SHP77 (cell line): ENCODE measurements at places on chromosomes 16 and 17.
A peak's percentile ranks its signal among the peaks of the same experiment; 100 is the strongest.

DNA sequence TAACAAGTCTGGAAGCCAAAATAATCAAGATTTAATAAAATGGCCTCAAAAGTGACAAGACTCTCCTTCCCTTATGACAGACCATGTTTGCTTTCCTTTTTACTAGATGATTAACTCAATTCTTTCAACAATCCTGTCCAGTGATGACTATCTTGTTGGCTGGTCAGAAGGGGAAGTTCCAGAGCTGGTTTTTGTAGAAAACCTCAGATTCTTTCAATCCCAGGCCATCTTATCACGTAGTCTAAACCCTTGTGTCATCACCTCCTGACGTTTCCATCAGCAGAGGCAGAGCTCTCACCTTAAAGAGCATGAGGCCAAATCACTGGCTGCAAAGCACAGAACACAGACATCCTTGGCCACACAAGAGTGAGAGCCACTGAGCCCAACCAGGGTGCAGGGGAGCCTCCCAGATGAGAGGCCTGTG, 125.3 kb downstream of the ANKRD11 start:
- DNase-seq, result no peak

GRCh38 chr16:87464691-87465300, 28.0 kb downstream of the ZCCHC14 start:
- no peak for DNase-seq

GRCh38 chr17:59804901-59805465, 87.8 kb downstream of the TUBD1 start:
- DNase-seq, result peak; percentile 63

DNA sequence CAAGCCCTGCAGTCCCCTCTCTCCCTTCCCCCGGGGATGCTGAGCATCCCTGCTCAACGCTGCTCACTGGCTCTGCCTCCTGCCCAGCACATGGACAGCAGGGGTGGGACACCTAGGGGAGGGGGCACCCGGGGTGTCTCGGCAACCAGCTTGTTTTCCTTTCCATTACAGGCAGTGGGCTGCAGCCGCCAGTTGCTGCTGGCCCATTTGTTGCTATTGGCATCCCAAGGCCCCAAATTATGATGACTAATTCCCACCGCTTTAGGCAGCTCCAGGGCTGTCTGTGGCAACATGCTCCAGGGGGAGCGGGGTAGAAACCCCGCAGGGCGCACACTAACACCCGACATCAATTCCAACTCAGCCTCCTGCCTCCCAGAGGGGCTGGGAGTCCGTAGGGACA, 4.9 kb downstream of the SDK2 start:
- DNase-seq, result no peak

DNA sequence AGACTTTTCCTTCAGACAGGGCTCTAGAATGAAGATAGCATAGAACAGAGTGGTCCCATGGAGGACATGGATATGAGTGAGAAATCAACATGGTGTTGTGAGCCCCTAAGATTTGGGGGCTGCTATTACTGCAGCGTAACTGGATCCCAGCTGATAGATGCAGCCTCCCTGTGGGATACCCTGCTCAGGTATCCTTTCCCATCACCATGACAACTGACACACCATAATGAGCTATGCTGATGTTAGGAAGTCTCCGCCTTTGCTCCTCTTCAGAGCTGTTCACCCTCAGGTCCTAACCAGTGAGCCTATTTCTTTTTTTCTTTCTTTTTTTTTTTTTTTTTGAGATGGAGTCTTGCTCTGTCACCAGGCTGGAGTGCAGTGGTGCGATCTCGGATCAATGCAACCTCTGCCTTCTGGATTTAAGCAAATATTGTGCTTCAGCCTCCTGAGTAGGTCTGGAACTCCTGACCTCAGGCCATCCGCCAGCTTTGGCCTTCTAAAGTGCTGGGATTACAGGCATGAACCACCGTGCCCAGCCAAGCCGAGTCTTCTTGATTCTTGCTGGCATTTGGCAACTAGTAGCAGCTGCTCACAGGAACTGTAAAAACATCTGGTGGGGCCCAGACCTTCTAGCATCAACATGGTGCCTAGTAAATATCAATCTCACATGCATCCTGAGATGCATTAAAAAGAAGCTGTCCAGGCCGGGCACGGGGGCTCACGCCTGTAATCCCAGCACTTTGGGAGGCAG, 17.1 kb downstream of the STX4 start:
- no peak for DNase-seq

- DNase-seq, result peak; percentile 70
Observed at GRCh38 chr17:22266231-22266630, 573.9 kb downstream of the KCNJ18 start.

- no peak for DNase-seq
Observed at GRCh38 chr16:56635441-56635967, 3.0 kb upstream of the MT1A start.

- DNase-seq, result no peak
Observed at GRCh38 chr16:82891918-82892317, 265.1 kb downstream of the CDH13 start.

- no peak for DNase-seq
Observed at GRCh38 chr16:54944002-54944401, 13.3 kb downstream of the IRX5 start.

GRCh38 chr17:79930877-79931816, 91.9 kb upstream of the CBX4 start:
- DNase-seq, result no peak

DNA sequence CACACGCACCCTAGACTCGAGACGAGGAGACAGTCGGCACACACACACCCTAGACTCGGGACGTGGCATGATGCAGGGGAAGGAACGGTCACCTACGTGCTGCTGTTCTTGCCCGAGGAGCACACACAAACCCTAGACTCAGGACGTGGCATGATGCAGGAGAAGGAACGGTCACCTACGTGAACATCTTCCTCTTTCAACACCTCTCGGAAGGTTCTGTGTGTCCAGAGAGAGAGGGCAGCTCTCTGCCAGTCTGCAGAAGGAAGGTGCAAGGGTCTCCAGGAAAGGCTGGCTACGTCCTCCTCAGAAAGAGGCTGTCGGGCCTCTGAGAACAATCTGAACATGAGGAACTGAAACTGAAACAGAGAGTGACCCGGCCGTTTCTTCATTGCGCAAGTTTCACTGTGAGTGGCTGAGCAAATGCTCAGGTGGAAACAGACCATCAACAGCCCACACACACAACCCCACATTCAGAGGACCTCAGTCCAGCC, 43.4 kb downstream of the ZNF276 start:
- no peak for DNase-seq

GRCh38 chr17:81551458-81552243, 502 bp downstream of the FAAP100 start:
- DNase-seq, result peak; percentile 27

DNA sequence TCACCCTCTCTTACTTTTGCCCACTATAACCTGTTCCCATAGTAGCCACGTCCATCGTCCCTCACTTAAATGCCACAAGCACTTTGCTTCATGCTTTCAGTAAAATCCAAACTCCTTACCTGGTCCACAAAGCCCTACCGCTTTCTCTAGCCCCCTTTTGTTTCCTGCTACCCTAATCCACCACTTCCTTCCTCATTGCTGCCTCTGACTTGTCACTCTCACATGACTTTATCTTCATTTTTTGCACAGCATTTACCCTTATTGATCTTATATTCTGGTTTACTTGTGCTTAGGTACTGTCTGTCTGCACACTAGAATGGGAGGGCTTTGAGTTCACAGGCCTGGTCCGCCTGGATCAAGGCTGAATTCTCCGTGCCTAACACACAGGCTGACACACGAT, 340.0 kb downstream of the XYLT1 start:
- no peak for DNase-seq
